ENCODE measurements at places on chromosomes 12 and 14.

- no peak for DNase-seq
Measured at GRCh38 chr12:15323480-15323879, 1.2 kb downstream of the PTPRO start.

GRCh38 chr14:60094306-60094897 lies 2.7 kb downstream of the PCNX4 start:
- no peak for DNase-seq

DNA sequence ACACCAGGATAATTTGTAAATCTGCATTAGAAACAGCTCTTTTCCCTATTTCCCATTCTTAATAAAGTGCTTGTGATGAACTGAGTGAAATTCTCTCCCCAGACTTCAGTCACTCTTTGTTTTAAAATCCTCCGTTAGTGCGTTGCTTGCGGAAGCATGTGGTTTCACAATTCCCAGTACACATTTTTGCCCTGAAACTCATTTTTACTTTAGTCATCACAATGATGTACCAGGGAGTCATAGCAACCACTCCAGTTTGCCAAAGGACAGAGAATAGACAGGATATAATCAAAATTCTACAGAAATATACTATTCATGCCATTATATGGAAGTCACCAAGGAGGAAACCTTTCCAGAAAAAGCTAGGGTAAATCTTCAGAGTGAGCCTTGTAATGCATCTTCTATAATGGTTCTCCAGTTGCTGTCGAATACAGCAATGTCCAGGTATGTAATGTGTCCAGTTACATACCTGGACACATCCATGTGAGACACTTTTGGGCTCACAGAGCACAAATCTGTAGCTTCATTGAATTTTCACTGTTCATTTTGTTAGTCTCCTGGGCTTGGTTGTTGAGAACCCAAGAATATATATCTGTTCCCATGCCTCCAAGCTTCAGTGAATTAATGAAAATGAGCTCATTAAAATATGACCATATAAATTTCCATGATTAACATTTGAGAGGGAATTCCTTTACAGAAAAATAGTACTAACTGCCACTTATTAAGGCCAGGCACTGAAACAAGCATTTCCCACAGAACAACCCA lies 57.8 kb downstream of the GPR135 start:
- DNase-seq, result no peak

DNA sequence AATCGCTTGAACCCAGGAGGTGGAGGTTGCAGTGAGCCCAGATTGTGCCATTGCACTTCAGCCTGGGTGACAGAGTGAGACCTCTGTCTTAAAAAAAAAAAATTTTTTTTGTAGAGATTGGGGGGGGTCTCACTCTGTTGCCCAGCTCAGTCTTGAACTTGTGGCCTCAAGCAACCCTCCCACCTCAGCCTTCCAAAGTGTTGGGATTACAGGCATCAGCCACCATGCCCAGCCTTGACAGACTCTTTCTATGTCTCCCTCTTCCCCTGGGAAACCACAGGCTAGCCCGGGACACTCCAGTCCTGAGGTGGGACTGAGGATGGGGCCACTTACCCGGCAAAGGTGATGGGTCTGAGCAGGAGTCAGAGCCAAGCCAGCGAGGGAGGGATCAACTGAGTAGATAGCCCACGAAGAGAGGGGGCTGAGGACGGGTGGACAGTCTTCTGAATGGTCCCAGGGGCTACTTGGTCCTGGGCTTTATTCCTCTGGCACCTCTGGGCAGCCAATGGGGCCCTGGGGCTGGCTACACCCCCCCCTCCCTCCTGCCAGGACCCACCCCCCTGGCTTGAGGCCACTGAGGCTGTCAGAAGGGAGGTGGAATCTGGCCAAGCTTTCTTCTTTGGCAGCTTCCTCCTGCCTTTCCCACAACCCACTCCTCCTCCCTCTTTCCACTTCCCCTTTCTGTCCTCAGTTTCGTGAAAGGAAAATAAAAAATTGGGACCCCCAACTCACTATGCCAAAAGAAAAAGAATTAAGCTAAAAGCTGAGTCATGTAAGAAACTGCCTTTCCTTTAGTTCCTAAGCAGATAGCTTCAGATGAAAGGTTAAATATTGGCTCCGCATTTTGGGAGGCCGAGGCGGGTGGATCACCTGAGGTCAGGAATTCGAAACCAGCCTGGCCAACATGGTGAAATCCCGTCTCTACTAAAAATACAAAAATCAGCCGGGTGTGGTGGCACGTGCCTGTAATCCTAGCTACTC lies at the start of gene SDS:
TSS of gene SDS (minus strand) at position 453 of the 981 bp plus-strand sequence. CDS start 4,179 bp downstream, outside the sequence.
- DNase-seq, result no peak

GRCh38 chr12:63098851-63099250 lies 52.1 kb downstream of the AVPR1A start:
- DNase-seq, result no peak

- DNase-seq, result no peak
Measured at GRCh38 chr14:52015411-52016030, 26.2 kb downstream of the RTRAF start.

DNA sequence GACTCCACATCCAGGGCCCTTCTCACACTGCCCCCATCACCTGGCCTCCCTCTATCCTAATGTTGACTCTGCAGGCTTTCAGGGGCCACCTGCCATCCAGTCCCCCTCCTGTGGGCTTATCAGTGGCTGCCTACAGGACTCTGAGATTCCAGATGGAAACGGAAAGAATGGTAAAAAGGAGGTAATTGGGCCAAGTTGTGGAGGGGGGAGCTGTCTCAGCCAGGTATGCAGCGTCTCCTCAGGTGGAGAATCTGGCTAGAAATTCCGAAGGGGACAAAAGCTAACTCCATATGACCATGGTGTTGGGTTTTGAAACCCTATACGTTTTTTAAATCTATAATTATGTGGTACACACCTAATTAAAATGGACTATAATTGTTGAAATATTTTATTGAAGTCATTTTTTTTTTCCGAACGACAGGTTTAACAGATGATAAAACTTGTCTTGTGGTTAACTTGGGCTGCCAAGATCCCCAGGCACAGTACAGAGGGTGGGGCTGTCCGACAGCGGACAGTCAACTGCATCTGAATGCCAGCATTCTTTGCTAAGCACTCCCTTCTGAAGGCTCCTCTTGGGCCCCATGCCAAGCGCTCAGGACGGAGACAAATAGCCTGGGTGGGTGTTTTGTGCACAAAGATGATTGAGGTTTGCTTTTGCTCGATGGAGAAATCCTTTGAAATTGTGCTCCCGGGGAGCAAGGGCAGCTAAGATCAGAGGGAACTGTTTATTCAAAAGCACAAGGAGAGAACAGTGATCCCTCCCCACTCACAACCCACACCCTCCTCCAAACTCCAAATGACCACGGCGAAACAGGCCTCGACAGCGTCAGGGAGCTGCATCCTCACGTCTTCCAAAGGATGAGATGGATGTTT lies 365.6 kb downstream of the BCL11B start:
- DNase-seq, result no peak

DNA sequence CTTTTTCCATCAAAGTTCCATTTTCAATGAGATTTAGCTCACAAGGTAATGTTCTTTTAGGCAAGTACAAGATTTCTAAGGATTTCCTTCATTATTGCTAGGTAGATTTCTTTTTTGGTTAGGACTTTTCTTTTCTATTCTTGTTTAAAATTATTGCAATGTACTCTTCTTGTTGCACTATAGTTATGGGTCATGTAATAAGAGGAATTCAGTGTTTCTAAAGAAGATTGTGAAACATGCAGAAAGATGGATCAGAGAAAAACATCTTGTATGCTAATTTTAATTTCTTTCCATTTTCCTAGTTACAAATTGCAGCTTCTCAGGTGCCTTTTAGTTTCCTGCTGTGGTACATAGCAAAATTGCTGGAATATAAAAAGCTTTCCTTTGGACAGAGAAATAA lies 56.1 kb downstream of the BTG1 start:
- no peak for DNase-seq

DNA sequence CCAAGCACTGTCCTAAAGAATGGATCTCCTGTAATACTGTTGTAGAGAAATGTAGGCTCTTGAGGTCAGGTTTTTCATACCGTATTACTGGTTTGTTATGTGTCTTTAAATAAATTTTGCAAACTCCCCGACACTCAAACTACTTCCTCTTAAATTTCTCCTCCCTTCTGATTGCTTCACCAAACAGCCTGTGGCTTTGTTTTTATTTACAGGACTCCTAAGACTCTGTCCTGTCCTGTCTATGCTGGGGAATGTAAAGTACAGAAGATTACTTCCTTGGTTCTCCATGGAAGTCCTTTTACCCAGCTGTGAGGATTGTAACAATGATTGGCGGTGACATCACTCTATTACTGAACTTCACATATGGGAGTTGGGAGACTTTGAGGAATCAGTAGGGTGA lies 873.5 kb downstream of the DIO2 start:
- no peak for DNase-seq

- DNase-seq, result no peak
Measured at GRCh38 chr12:47912556-47912955, 7.8 kb upstream of the VDR start.

DNA sequence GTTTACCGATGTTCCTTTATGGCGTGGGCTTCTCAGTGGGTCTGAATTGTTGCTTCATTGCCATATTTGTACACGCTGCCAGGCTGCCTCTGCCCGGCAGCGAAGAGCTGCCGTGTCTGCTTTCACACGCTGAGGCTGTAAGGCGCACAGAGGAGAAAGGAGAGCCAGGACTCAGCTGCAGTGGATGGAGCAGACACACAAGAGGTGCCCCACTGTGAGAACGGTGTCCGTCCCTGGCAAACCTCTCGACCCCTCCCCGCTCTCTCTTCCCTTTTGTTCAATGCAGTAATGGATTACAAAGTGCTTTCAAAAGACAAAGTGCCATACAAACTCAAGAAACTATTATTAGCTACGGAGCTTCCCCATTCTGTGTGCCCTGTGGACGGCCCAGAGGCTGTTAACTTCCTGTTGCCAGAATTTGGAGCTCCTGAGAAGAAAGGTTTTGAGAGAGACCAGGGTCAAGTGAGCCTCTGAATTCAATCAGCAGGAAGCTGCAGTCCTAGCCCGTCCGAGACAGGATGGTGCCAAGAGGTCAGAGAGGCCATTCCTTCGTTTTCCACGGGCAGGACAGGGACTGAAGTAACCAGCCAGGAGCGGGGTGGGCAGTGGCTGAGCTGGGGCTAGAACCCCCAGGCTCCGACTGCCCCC lies 15.8 kb downstream of the CCND2 start:
- DNase-seq, result no peak

DNA sequence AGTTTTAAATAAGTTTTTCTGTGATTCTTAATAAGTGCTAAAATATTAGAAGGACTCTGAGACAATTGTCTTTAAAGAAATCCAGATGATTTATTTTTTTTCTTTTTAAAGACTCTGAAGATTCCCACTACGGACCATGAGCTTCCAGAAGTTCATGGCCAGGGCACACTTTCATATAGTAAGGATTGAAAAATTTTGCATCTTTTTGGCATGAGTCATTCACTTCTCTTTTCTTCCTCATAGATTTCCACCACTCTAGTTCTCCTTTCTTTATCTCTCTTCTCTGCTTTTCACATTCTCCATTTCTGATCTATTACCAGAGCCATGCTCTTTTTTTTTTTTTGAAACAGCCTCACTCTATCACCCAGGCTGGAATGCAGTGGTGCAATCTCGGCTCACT lies 385.8 kb downstream of the FLRT2 start:
- no peak for DNase-seq

- DNase-seq, result no peak
Measured at GRCh38 chr12:19671695-19672094, 232.4 kb downstream of the AEBP2 start.

DNA sequence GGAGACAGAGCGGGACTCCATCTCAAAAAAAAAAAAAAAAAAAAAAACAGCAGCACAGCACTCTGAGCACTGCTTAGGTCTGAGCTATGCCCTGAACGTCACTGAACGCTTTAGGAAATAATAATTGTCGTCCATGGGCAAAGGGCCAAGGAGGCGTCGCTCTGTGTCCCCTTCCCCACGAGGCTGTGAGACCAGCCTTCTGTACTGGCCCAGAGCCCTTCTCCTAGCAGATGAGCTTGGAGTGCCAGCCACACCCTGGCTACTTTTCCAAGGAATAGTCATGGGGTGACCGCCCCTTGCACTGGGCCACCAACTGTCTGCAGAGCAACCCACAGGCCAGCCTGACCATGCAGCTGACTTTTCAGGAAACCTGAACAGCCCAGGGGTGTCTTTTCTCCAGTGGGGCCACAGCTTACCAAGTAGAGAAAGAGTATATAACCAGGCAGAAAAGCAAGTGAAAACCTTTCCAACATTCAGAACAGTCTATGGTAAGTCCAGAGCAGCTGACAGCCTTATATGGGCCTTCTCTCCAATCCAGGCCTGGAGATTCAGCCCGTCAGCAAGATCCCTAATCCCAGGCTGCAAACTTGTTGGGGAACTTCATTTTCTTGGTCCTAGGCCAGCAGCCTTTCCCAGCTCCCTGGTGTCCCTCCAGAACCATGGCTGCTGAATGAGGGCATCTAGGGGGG lies 28.5 kb downstream of the CD9 start:
- no peak for DNase-seq

DNA sequence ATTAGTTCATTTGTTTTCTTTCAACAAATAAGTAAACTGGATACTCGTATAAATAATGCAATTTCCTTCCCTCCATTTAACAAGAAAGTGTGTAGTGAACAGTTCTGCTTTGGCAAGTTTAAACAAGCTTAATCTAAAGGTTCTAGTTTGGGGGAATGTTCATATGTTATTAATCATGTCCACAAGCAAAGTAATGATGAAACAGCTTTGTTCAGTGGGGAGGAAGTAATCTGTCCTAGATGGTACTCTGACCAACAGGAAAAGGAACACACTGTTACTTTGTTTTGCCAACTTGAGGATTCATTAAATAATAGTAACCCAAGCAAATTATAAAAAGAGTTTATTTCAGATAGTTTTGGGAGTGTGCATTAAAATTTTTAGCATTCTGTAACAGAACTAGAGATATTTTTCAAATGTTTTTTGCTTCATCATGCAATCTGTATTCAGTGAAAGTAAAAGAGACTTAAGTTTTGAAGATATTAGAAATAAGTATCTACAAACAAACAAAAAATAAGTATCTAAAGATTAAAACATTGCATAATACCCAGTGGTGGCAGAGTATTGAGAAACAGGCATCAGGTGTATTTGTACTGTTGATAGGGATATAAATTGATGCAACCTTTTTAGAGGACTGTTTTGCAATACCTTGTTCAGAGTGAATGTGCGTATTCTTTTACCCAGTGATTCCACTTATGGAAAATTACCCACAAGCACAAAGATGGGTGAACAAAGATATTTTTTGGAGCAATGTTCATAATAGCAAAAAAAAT lies 61.1 kb downstream of the RAB35 start:
- DNase-seq, result no peak

DNA sequence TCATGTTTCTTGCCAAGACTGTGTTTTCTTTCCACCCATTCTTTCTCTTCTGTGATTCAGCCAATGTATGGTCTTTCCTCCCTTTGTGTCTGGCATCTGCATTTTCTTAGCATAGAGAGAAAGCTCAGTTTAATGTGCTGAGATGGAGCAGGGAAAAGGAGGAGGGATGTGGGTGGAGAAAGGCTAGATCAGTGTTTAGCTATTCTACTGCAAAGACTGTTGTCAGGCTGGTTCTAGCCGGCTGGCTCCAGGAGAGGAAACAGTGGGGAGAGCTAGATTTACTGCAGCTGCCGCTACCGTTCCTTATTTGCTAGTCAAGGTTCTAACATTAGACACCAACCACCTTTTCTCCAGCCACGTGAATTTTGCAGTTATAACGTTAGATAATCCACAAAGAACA lies 5.2 kb upstream of the RIMKLB start:
- DNase-seq, result no peak

- DNase-seq, result no peak
Measured at GRCh38 chr12:90951432-90952105, 3.4 kb downstream of the CCER1 start.

GRCh38 chr12:78385541-78385940 lies 479.0 kb upstream of the SYT1 start:
- DNase-seq, result no peak
